ENCODE measurements at places on chromosomes 5 and 9.

GRCh38 chr9:91557327-91557726 is 133.7 kb upstream of the NFIL3 start:
- no peak for DNase-seq

DNA sequence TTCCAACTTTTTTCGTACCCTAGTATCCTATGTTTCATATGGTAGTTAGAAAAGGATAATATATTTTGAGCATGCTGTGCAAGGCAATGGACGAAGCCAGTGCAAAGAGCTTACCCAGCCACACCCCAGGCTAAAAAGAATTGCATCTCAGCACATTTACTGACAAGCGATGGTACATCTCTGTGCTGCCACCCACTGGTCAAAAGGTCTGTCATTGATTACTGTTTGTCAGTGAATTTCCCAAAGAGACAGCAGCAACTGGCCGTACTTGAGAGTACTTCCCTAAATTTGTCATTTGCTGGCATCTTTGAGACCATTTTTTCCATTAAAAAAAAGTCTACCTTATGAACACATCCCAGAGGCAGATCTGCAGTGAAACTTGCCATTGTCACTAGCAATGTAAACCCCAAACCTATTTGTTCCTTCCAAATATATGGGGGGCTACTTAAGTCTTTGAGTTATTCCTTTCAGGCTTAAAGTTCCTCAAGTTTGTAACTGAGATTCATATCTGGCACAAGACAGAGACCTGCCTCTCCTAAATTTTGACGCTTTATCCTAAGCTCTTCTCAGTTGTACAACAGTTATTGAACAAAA is 184.3 kb downstream of the CTNND2 start:
- no peak for DNase-seq

DNA sequence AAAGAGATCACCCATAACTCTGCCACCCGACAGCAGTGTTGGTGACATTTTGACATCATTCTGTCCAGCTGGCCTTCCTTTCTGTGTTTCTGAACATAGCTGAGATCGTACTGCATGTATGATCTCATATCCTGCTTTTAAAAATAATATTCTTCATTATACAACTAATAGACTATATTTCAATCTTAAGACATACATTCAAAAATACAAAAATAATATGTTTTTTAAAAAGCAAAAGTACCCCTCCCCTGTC is 47.7 kb upstream of the RPL26L1 start:
- DNase-seq: no peak

GRCh38 chr9:72721067-72721466 is 199.7 kb downstream of the TMC1 start:
- no peak for DNase-seq

GRCh38 chr5:40271476-40271875 is 408.2 kb upstream of the PTGER4 start:
- no peak for DNase-seq

DNA sequence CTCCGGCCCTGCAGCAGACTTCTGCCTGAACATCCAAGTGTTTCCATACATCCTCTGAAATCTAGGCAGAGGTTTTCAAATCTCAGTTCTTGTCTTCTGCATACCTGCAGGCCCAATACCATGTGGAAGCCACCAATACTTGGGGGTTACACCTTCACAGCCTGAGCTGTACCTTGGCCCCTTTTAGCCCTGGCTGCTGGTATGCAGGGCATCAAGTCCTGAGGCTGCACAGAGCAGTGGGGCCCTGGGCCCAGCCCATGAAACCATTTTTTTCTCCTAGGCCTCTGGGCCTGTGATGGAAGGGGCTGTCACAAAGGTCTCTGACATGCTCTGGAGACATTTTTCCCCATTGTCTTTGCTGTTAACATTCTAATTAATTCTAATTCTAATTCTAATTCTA is 680.6 kb downstream of the ELAVL2 start:
- no peak for DNase-seq

- no peak for DNase-seq
Measured at GRCh38 chr5:143544606-143545005, 141.1 kb upstream of the NR3C1 start.

- no peak for DNase-seq
Measured at GRCh38 chr9:841371-842209, at the start of gene DMRT1. DMRT1 (plus strand) TSS chr9:841697; CDS start chr9:841839, 142 bp downstream.

GRCh38 chr5:127665641-127666040 is 16.8 kb downstream of the CTXN3 start:
- DNase-seq: no peak

DNA sequence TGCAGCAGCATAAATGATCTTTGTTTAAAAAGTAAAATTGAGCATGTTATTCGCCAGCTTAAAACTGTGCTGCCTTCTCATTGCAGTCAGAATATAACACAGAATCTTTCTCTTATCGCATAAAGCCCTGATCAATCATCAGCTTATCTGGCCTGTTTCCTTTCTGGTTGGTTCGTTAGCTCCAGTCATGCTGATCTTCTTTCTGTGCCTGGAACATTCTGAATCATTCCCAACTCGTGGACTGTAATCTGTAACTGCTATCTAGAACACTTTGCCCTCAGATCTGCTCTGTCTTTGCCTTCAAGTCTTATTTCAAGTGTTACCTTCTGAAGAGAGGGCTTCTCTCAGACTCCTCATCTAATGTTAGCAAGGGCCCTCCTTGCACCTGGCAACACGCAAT is 11.9 kb upstream of the FER start:
- DNase-seq: no peak

DNA sequence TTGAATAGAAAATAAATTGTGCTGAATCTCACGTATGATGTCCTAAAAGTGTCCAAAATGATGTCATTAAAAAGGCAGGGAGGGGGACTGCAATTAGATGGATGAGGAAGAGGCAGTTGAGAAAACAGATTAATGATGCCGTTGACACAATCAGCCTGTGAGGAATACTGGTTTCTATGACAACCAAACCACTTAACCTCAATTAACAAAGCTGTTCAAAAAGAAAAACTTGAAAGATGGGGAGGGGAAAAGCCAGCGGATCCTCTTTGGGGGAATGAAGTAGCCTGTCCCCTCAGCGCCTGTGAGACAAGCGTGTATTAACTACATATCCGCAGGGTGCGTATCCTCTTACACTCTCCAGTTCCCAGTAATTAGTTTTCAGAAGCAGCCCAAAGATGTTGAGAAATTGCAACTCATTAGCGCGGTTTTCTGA is 160.7 kb downstream of the TTC39B start:
- DNase-seq: peak; percentile 57

DNA sequence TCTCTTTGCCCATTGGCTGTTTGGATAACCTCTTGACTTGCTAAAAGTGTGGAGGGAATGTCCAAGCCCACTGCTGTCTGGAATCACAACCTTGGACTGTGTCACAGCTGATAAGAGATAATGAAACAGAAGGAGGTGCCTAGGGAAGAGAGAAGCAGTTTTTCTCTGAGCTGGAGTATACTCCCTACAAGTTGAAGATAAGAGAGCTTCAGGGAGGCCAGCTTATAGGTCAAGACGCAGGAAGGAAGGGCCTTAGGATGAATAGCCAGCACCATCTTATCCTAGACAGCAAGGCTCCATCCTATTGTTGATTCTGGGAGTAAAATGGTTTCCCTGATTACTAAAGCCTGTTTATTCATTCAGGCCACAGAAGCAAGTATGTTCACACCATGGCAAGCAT is 244.7 kb downstream of the NPR3 start:
- no peak for DNase-seq

DNA sequence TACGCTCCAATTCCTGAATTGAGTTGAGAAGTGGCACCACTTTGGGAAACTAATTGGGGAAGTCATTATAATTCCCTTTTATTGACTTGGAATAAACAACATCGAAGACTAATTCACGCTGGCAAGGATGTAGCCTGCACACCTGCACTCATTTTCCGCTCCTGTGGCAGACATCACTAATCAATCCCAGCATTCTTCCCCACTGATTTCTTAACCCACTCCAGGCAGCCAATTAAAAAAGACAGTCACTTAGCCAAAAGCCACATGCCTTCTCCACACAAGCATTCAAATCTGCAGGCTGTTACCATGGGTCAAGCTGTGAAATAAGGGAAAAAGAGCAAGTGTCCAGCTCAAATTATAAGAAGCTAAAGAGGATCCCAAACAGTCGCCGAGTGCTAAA is 68.2 kb upstream of the HRH2 start:
- DNase-seq: no peak

GRCh38 chr5:141840826-141841360 is 37.3 kb downstream of the PCDH1 start:
- no peak for DNase-seq

DNA sequence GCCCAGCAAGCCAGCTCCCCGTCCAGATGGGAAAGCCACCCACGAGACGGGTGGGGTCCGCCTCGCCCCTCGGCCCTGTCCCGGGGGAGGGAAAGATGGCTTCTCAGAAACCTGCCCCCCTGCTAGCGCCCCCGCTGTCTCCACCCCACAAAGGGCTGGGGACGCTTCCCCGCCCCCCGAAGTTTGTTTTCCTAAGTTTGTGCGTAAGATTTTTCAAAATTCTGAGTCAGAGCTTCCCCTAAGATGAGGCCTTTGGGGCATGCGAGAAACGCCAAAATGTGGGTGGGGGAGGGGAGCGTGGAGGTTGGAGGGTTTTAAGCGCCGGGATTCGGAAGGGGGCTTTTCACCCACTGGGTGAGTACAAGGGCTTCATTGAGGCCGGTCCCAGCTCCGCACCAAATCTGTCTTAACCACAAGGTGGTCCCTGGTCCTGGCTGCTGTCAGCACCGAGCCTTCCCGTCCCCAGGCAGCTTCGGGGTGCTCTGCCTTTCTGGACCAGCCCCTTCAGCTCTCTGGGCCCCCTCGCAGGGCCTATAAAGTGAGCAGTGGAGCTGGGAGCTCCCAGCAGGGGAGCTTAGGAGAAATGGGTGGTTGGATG is 32.3 kb downstream of the PRRX2 start:
- DNase-seq: no peak

- DNase-seq: no peak
Measured at GRCh38 chr5:107661038-107661649, 9.6 kb downstream of the EFNA5 start.

DNA sequence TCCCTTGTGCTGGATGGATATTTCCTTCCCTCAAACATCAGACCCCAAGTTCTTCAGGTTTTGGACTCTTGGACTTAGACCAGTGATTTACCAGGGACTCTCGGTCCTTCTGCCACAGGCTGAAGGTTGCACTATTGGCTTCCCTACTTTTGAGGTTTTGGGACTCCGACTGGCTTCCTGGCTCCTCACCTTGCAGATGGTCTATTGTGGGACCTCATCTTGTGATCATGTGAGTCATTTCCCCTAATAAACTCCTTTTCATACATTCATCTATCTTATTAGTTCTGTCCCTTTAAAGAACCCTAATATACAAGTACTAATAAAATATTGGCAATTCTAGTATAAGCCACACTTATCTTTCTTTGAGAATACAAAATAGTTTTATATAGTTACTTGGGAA is 1078.9 kb downstream of the CDH12 start:
- DNase-seq: no peak

DNA sequence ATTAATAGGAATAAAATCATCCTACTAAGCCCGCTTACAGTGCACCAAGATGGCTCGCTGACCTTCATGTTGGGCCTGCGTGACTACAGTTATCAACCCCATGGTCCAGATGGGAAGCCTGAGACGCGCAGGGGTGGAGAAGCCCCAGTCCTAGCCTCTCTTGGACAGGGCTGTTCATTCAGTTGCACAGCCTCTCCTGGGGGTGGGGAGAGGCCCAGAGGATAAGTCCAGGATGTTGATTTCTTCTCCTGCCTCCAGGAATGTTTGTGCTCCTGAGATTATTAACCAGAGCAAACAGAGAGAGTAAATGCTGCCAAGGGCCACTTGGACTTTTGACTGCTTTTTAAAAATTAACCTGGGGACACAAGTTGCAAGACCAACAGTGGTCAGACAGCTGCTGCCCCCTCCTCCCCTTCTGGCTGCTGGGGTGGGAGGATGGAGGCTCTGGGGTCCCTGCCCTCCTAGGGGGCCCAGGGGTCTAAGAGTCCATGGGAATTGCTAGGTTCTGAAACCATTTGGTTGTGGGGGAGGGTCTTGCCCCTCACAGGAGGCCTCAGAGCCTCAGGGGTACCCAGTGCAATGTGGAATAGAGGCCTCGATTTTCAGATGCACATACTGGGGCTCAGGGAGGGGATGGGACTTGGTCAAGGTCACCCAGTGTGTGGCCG is 2.8 kb upstream of the AMBP start:
- DNase-seq: no peak

- no peak for DNase-seq
Measured at GRCh38 chr5:72651779-72652178, 144.6 kb upstream of the ZNF366 start.

DNA sequence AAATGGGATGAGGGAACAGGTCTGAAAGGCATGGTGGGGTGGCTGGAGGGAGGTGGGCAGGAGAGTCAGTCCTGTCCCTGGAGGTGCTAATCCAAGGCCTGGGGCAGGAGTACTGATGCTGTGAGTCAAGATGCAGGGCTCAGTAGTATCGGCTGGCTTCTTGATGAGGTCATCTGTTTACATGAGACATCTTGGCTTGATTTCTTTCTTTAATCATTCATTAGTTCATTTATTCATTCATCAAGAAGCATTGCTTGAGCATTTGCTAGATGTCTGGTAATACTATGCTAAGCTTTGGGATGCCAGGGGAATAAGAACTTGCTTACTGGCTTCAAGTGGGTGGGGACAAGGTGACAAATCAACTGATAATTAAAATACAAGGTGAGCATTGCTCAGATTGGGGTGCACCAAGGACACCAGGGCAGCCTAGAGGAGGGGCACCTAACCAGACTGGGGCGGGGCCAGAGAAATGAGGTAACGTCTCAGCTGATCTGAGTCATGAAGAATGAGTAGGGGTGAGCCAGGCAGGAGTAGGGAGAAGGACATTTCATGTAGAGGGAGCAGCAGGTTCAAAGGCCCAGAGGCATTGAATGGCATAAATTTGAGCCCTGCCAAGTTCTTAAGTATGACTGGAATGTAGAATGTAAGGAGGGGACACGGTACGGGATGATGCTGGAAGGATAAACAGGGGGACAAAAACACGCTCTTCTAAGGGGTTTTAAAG is 88.8 kb downstream of the EGFLAM start:
- no peak for DNase-seq

DNA sequence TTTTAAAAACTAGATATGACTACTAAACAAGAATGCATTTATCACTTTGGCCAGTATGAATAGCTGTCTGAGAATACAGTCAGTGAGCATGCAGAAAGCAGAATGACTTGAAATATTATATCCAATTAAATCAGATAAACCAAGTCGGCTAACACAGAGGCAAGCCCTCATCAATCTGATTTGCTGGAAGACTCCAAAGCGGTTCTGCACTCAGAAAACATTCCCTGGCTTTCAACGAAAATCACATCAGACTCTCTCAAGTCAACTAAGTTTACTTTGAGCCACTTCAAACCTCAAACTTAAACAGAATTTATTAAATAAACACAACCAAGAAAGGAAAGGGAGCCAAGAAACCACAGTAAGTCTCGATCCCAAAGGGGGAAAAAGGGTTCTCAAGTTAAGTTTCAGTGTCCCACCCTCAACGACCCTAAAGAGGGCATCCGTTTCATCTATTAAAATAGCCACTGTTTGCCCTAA is 1.4 kb downstream of the MYO10 start:
- no peak for DNase-seq

GRCh38 chr9:12674961-12675360 is 18.2 kb upstream of the TYRP1 start:
- no peak for DNase-seq

- no peak for DNase-seq
Measured at GRCh38 chr5:168413596-168413995, 72.7 kb upstream of the RARS1 start.

- DNase-seq: no peak
Measured at GRCh38 chr9:37094751-37095150, 25.6 kb upstream of the ZCCHC7 start.

- DNase-seq: no peak
Measured at GRCh38 chr5:132074091-132074771, 642 bp downstream of the CSF2 start.

GRCh38 chr5:37771731-37772130 is 68.1 kb downstream of the GDNF start:
- no peak for DNase-seq

Data from NCI-H1092 (cell line).